ENCODE measurements at places on chromosomes 7 and 10. TPM values are rescaled to one million over a fixed set of nuclear protein-coding genes. Genes with fewer than 3 reads are reported as not detected.

- no peak for DNase-seq
These were observed 14.9 kb downstream of the TUBGCP2 start for GRCh38 chr10:133293810-133294119.

Gene CYP3A5
- not detected for total RNA-seq

DNA sequence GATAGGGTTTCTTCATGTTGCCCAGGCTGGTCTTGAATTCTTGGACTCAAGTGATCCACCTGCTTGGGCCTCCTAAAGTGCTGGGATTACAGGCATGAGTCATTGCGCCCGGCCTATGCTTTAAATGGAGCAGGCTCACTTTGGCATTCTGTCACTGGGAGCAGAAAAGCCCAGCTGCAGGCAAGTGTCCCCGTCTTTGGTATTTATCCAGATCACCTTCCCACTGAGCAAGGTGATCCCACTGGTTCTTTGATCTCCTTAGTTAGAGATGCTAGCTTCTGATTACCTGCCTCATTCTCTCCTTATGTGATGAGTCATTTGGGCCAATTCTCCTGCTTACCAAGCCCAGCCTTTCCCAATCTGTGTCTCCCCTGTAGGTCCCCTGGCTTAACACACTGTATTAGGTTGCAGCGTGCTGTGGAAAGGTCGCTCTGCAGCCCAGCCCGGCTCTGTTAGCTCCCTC, 39.3 kb downstream of the SPDYE5 start:
- DNase-seq: no peak

GRCh38 chr10:116171505-116171904, 101.5 kb downstream of the GFRA1 start:
- DNase-seq: no peak

DNA sequence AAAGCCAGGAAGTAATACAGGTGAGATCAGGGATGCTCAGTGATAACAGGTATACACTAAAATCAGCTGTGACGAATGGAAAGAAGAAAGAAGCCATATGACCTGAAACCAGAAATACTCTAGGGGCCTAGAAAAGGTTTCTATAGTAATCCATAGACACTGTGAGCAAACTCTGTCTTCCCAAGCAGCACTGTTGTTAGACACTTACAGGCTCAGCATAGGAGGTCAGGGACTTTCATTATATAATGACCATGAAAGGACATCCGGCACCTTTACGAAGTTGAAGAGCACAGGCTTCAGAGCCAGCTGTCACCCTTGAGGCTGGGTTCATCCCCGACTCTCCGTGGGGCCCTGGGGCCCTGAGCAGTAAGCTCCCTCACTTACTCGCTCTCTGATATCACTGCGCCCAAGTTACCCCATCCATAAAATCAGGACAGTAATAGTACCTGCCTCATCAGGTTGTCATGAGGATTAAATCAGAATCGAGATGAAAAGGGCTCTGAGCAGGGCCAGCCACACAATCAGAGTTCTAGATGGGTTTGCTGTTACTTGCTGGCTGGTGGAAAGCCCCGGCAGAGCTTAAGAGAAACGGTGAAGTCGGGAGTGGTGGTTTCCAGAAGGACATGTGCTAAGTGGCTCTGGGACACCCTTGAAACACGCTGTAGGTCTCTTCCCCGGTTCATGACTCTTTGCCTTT, 79.5 kb downstream of the ITIH5 start:
- DNase-seq: no peak

Gene CCDC3
- 1.2 TPM for total RNA-seq

DNA sequence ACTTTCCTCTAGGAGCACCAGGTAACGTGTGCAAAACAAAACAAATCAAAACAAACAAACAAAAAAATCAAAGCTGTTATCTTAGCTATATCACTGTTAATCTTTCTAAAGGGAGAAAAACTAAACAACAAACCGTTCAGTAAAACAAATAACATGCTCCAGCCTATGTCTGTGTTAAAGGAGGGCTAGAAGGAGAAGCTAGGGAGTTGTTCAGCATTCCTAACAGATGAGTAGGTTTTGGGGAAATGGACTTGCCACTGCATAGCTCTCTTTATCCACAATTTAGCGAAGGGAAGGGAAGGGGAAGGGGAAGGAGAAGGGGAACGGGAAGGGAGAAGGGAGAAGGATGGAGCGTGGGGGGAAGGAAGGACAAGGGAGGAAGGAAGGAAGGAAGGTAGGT, 134.2 kb upstream of the AKR1E2 start:
- no peak for DNase-seq

DNA sequence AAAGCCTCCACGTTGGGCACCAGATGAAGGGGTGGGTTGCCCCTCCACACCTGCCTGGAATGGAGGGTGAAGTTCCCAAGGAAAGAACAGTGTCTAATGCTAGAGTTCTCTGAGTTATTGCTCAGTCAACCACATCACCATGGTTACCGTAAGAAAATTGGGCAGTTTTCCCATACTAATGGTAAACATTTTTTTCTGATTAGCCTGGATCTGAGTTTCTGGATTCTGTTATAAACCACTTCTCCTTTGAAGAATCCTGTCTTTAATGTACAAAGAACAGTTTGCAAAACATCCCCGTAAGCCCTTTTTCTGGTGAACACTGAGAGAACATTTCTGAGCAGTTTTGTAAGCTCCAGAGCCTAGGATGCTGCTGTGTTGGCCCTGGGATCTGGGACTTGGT, 45.5 kb downstream of the ABCC2 start:
- no peak for DNase-seq

DNA sequence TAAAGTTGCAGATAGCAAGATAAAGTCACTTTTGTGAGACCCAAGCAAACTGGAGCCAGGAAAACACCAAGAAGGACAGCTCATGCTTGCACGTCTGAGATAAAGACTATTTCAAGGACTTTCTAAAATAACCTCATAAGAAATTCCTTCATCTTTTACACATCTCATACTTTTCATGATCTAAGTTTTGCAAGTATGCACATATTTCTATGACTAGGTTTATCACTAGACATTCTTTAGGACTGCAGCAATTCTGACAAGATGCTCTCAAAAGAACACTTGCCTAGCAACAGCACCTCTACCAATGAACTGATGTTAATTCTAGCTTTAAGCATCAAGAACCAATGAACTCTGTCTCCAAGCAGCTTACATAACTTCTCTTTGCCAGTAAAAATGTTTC, 457.6 kb downstream of the SEMA3D start:
- no peak for DNase-seq

DNA sequence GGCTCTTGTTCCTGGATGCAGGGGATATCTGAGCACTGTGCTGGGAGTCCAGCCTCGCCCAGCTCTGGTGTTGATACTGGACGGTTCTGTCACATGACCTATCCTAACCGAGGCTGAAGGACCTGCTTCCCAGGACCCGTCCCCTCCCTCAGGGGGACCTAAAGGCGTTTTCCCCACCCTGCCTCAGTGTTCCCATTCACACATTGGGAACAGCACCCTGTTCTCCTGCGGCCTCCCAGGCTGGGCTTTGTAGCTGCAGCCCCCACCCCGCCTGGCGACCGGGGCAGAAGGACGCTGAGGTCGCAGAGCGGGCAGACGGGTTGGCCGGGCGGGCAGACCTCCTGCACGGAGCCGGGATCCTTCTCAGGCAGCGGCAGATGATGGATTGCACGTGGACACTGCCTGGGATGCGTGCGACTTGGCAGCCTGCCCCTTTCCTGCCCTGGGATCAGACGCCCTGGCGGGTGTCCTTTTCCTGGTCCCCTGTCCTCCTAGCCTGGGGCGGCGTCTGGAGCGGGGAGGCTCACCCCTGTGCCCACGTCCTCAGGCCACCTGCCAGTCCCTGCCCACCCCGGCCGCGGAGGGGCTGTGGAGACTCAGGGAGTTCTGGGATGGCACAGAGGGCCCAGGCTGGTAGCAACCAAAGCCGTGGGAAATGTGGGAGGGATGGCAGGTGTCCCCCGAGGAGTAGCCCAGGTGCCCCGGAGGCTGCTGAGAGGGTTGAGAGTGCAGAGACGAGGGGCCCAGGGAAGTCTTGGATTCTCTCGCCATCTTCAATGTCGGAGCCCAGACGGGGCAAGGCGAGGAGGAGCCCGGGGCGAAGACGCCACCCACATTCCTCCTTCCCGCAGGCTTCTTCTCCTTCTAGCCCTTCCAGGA, 17.2 kb upstream of the PSMG3 start:
- DNase-seq: no peak

Gene ZNF487
- total RNA-seq: 3.0 TPM

Gene C10orf120
- total RNA-seq: not detected

DNA sequence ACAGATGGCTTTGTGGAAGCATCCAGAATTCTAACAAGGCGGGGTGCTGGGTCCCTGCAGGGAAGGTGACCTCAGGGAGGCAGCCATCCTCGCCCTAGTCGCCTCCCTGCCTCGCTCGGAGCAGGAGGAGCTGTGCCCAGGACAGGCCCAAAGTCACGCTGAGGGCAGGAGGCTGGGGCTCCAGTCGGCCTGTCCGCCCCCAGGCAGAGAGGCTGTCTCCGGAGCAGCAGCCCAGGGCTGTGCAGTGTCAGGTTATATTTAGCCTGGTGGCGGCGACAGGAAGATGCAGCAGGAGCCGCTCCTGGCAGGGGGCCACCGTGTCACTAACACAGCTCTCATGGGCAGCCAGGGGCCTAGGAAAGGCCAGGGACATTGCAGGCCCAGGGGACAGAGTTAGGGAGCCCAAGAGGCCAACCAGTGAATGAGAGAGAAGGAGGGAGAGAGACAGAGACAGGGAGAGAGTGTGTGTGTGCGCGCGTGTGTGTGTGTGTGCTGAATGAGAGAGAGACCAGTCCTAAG, 13.5 kb downstream of the KCNH2 start:
- DNase-seq: no peak

DNA sequence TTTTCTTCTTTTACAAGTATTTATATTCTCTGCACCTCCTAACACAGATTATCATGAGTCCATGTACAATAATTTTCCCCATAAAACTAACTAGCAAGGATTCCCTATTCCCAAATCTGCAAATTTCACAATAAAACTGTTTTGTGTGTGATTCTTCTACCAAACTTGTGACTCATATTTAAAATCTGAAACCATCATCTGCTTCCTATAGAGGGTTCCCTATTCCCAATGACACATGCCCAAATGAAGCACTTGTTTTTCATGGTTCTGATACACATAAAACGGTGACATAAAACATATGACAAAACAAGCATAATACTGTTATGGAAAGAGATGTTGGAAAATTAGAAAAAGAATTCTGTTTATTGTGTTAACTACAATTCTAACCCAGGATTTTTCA, 657.6 kb downstream of the PARD3 start:
- DNase-seq: no peak

Gene AS3MT
- total RNA-seq: not detected

All from endothelial cell of umbilical vein (primary cell).